Activated CD8-positive, alpha-beta T cell treated with anti-CD3 and anti-CD28 coated beads, Interleukin-2, amount 10 ng/mL, durations not matched to agents 7 days and 5 days (primary cell): ENCODE measurements at places on chromosomes 7 and 10.

DNA sequence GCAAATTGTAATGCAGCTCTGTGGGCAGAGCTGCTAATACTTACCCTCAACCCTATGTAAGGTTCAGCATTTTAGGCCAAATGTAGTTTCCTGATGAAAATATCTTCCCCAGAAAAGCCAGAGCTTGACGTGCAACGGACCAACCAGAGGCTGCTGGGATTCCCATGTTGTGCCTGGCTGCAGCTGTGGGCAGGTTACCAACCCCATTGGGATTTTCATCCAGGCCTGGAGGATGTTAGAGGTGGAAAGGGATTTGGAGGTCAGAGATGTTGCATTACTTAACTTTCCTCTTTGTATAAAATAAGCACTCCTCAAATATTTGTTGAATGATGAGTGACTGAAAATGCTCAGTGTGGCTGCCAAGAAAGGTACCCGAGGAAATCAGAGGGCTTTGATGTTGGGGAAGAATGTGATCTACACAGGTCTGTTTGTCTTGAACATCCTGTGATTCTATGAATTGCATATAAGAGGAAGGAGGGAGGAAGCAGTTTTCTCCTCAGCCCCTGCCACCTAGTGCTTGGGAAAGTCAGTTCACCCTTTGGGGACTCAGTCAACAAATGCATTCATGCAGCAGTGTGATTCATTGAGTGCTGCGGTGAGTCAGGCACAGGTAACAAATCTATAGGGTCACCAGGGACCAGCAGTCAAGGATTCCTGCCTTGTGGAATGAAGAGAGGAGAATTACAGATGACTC lies 487.2 kb downstream of the RPS24 start:
- DNase-seq = peak; percentile 43

DNA sequence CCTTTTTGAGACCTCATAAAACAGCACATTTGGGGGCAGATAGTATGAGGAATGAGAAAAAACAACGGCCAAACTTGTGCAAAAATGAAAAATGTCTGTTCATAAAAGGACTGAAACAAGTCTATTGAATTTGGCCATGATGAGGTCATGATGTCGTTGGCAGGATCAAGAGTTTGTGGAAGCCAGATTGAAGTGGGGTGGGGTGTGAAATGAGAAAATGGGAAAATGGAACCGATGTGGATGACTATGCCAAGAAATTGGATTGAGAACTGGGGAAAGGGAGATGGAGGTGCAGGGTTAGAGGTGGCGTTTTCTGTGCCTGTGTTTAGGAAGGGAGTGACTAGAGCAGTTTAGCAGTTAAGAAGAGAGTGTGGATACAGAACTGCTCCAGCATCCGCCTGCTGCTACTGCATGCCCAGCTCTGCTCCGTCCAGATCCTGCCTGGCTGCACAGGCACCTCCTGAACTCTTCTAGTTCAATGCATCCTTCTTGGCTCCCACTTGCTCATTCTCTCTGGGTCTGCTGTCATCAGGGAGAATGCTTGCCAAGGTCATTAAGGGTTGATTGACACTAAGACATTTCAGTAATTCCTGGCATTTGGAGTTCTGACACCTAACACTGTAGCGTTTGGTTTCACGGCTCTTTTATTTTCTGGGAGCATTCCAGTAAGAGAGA lies 111.9 kb downstream of the GALNT17 start:
- no peak for DNase-seq

- peak; percentile 71 for DNase-seq
These were observed 5.3 kb downstream of the NEUROG3 start for GRCh38 chr10:69567920-69568319.

GRCh38 chr7:47571331-47572093 lies 10.4 kb downstream of the TNS3 start:
- no peak for DNase-seq

GRCh38 chr7:27688056-27688455 lies 25.4 kb upstream of the HIBADH start:
- no peak for DNase-seq

DNA sequence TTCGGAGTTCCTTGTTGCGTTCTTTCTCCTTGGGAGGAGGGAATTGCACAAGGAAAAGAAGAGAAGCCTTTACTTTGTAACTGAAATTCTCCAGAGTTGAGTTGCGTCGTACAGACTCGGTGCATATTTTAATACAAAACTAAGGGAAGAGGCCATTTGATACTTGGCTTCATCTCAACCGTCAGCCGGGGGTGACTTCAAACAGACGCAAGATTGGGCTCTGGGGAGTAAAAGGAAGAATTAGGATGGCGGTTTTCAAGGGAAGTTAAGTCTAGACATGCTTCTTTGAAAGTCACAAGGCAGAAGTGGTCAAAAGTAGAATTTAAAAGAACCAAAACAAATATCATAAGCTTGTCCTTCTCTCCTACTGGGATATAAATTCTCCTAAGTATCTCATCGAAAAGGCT lies 1.6 kb downstream of the PRR15 start:
- DNase-seq = no peak

GRCh38 chr10:35276889-35277288 lies 59.4 kb upstream of the CCNY start:
- DNase-seq = no peak

- no peak for DNase-seq
These were observed 271.9 kb upstream of the MKI67 start for GRCh38 chr10:128398118-128398517.

GRCh38 chr7:36670585-36671431 lies 53.5 kb downstream of the AOAH start:
- DNase-seq = peak; percentile 85

GRCh38 chr7:139572071-139572470 lies 48.6 kb downstream of the CLEC2L start:
- no peak for DNase-seq

DNA sequence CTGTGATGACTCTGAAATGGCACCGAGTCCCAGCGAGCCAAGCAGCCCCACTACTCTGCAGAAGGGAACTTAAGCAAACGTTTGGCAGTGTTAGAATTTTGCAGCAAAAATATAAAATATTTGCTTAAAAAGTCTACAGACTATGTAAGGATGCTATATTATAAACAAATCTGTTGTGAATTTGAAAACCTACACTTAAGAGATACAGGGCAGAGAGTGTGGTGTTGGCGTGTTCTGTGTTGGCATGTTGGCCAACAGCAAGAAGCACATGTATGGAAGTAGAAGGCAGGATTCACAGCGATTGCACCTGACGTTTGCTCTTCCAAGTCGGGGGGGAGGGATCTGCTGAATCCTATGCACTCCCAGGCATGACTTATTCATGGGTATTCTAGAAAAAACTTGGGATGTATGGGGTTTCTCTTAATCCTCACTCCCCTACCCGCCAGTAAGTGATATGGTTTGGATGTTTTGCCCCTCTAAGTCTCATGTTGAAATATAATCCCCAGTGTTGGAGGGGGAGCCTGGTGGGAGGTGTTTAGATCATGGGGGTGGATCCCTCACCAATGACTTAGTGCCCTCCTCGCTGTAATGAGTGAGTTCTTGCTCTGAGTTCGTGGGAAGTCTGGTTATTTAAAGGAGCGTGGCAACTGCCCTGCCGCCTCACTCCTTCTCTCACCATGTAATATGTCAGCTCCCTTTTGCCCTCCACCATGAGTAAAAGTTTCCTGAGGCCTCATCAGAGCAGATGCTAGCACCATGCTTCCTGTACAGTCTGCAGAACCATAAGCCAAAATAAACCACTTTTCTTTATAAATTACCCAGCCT lies 62.1 kb downstream of the PKD1L1 start:
- DNase-seq = no peak

GRCh38 chr10:130758529-130758928 lies 553.0 kb downstream of the TCERG1L start:
- DNase-seq = no peak

- DNase-seq = no peak
These were observed 332.0 kb upstream of the FZD1 start for GRCh38 chr7:90931986-90932916.

DNA sequence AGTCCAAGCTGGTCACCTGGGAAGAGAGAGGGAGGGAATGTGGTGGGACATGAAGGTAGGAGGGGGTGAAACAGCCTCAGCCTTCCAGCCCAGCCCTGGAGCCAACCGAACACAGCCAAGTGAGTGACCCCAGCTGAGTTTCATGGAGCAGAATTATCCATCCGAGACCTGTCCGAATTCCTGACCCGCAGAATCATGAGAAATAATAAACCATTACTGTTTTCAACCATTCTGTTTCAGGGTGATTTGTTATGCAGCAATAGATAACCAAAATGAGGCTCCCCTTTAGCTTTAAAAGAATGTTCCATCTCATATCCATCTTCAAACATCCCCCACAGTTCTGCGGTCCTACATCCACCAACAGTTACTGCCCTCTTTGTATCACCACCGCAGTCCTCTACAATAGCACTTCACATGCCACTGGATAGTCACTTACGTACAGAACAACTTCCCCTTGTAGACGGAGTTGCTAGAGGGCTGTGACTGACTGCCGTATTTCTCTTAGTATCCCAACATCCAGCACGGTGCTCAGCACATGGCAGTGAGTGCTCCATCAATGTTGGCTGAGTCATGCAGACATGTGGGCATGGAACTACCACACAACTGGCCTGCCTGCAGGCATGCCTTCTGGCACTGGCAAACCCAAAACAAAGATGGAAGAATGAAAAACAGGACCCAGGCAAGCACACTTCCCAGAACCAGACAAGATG lies 18.5 kb downstream of the KIAA1549 start:
- no peak for DNase-seq

- DNase-seq = no peak
These were observed 3.1 kb downstream of the AASS start for GRCh38 chr7:122140918-122141317.

- DNase-seq = no peak
These were observed 27.9 kb downstream of the LUC7L2 start for GRCh38 chr7:139387594-139387993.

GRCh38 chr7:35695473-35695850 lies 527 bp upstream of the HERPUD2 start:
- peak; percentile 37 for DNase-seq
